ENCODE measurements at places on chromosomes 13 and 19.

DNA sequence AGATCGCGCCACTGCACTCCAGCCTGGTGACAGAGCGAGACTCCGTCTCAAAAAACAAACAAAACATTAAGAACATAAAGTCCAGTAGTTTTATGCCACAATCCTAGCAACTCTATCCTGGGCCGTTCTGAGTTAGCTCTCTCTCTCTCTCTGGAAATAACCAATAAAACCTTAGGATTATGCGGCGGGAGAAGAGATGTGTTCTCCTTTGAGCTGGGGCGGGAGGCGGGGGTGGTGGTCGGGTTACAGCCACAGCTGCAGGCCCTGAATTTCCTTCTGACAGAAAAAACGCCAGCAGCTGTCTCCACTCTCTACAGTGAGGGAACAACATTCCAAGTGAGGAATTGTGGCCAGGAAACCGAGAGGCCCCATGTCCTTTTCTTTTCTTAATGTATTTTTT, 9.1 kb upstream of the PNMA8A start:
- DNase-seq: peak; percentile 39

GRCh38 chr13:30676672-30677071, 58.7 kb upstream of the ALOX5AP start:
- no peak for DNase-seq

GRCh38 chr19:1830978-1831377, 17.3 kb downstream of the REXO1 start:
- DNase-seq: no peak

GRCh38 chr19:11321191-11322126, 18.0 kb downstream of the RAB3D start:
- no peak for DNase-seq

DNA sequence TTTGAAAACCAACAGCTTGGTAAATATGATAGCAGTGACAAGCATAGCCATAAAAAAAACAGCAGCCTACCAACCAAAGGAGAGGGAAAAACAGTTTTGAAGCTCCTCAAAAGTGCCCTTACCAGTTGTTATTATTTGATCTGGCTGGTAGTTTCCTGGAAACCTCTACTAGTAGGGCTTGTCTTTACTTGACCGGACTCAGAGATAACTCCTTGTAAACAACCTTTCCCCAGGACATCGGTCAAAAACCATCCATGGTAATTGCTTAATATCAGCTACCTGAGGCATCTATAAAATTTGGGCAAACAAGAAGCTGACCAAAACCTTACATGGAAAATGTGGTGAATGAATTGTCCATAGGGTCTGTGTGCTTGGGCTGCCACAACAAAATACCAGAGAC, 210.9 kb downstream of the FGF14 start:
- DNase-seq: no peak
